ENCODE measurements at places on chromosomes 12 and 14.

GRCh38 chr12:104237930-104238329 is 22.4 kb downstream of the TXNRD1 start:
- no peak for DNase-seq

GRCh38 chr12:53190108-53190729 is 9.5 kb upstream of the CSAD start:
- DNase-seq = peak; percentile 43

- DNase-seq = no peak
Measured at GRCh38 chr12:7395950-7396349, 48.0 kb downstream of the CD163L1 start.

DNA sequence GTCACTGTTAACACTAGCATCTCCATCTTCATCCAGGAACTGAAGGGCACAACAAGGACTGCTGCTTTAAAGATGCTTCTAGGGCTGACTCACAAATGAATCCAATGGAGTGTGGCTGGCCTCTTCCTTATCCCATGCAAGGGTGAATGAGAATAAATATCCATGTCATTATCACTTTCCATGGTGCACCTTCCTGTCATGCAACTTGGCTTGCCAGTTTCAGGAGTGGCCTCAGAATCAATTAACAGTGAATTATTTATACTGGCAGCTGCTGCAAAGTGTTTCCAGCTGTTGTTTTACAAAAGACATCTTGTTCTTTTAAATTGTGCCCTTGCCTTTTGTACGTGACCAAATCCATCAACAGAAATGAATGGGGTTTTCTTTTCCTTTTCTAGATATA is 499.3 kb upstream of the TMEM132C start:
- DNase-seq = no peak

DNA sequence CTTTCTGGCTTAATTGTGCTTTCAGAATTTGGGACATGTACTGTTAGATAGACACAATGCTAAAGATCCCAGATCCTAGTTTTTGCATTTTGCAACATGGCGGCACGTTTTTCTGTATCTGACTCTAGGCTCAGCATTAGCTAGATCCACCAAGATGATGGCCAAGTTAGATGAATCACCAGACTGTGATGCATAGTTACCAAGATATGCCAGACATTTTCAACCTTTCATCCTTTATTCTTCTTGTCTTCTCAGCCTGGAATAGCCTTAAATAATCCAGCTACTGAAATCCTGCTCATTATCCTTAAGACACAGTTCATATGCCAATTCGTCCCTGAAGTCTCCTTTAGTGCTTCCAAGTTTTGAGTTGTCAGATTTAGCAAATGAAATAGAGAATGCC is 144.9 kb upstream of the CRY1 start:
- no peak for DNase-seq

- no peak for DNase-seq
Measured at GRCh38 chr14:24178399-24179178, 6.7 kb downstream of the REC8 start.

- no peak for DNase-seq
Measured at GRCh38 chr14:51327376-51327775, 87.3 kb downstream of the TMX1 start.

- no peak for DNase-seq
Measured at GRCh38 chr12:89067421-89068187, 284.7 kb downstream of the DUSP6 start.

All from CD4-positive, alpha-beta T cell treated with Interleukin-15 for 1 hour (primary cell).